ENCODE measurements at places on chromosomes 1 and 21.
A peak's percentile ranks its signal among the peaks of the same experiment; 100 is the strongest.

- no peak for DNase-seq
These were observed 71.0 kb upstream of the CYP2J2 start for GRCh38 chr1:59997479-59998115.

GRCh38 chr1:78360584-78360983 lies 130.2 kb upstream of the PTGFR start:
- no peak for DNase-seq

- DNase-seq: peak; percentile 18
These were observed 106.8 kb upstream of the CACHD1 start for GRCh38 chr1:64363111-64363510.

DNA sequence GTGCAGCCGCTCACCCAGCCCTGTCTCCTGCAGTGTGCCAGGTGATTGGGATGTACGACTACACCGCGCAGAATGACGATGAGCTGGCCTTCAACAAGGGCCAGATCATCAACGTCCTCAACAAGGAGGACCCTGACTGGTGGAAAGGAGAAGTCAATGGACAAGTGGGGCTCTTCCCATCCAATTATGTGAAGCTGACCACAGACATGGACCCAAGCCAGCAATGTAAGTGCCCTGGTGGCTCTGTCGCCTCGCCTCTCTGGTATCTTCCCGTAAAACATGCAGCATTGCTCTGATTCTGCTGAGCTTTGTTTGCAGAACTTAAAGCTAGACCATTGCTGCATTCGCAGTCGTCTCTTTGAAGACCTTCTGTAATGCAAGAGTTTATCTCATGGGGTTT lies 79.2 kb downstream of the ATP5PO start:
- DNase-seq: no peak

DNA sequence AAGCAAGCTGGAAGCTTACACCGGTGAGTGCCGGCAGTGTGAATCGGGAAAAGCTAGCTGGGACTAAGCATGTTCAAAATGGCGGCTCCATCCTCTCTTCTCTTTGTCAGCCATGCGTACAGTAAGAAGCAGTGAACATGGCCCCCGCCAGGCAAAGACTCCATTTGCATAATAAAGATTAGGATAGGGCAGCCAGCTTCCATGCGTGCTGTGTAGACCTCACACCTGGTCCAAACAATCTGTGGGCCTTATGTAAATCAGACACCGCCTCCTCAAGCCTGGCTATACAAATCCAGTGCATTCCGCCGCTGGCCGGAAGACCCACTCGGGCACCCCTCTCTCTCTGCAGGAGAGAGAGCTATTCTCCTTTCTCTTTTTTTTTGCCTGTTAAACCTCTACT lies 150.3 kb downstream of the TIAM1 start:
- no peak for DNase-seq

- DNase-seq: no peak
These were observed 47.9 kb upstream of the BCAR3 start for GRCh38 chr1:93729502-93729901.

DNA sequence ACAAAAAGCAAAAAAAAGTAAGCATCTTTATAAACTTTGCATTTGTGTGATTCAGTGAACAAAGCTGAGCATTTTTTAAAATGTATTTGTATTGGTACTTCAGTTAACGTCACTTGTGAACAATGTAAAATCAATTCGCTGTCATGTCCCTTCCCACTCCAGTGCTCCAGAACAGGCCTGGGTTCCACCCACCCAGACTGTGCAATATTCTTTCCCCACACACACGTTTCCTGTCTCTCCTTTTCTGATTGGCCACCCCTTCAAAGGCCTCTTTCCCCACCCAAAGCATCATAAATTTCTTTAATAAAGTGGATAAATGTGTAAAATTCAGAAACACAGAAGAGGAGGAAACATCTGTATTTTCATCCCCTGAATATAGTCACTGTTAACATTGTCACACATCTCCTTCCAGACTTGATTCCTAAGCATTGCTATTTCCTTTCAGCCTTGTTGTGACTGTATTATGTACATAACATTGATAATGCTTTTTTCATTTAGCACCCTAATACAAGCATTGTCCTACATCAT lies 12.0 kb downstream of the CLEC20A start:
- DNase-seq: no peak

- no peak for DNase-seq
These were observed 39.4 kb upstream of the BCL10 start for GRCh38 chr1:85315789-85316188.

DNA sequence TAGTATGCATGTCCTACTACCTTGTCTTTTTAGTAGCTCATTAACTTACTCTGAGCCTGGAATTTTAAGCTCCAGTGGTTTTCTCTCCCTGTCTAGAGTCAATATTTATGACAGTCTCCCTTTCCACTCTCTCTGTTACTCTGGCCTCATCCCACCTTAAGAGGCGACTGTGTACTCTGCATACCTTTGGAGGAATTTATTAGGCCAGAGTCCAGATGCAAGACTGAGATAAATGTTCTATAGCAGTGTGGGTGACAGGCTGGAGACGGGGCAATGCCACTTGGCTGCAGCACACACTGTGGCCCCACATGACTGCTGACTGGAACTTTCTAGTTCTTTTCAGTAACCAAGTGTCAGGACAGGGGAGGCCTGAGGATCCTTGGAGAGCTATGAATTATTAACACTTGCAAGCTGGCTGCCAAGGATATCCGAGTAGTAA lies 4.1 kb upstream of the PDZK1 start:
- no peak for DNase-seq

- DNase-seq: no peak
These were observed 66.1 kb upstream of the FAM3B start for GRCh38 chr21:41250519-41250918.

- peak; percentile 98 for DNase-seq
These were observed 118.5 kb downstream of the ESRRG start for GRCh38 chr1:216604771-216605170.

- no peak for DNase-seq
These were observed 89.6 kb downstream of the CCDC185 start for GRCh38 chr1:223482766-223483165.

DNA sequence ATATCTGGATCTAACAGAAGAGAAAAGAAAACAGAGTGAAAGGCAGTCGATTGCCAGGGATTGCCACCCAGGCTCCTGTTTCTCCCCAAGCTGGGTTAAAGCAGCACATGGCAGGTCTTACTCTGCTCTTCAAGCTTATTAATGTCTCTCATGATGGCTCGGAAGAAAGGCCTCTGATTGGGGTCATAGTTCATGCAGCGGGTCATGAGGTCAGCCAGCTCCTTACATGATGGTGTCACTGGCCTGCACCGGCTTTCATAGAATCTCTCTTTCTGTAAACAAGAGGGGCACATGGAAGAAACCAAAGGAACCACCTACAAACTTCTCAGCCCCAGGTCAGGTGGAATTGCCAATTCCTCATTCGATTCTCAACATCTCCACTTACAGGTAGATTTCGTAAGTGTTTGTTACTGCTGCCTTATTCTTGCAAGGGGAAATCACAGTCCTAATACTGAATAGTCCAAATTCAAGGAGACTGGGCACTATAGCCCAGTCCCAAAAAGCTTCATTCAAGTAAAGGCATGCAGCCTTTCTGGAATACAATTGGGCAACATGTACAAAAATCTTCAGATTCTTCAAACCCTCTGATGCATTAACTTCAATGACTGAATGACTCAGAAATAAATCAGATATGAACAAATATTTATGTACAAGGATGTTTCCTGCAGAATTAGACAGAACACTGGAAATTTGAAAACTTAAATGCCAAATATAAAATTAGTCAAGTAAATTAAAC lies 96.6 kb downstream of the RAVER2 start:
- no peak for DNase-seq

GRCh38 chr1:229230893-229231753 lies 39.8 kb upstream of the RAB4A start:
- DNase-seq: peak; percentile 65

GRCh38 chr1:232822530-232822929 lies 17.3 kb downstream of the MAP10 start:
- no peak for DNase-seq

- no peak for DNase-seq
These were observed 883.3 kb upstream of the TMPRSS15 start for GRCh38 chr21:19286876-19287275.

GRCh38 chr1:168032029-168032428 lies 95.2 kb upstream of the MPC2 start:
- DNase-seq: no peak

DNA sequence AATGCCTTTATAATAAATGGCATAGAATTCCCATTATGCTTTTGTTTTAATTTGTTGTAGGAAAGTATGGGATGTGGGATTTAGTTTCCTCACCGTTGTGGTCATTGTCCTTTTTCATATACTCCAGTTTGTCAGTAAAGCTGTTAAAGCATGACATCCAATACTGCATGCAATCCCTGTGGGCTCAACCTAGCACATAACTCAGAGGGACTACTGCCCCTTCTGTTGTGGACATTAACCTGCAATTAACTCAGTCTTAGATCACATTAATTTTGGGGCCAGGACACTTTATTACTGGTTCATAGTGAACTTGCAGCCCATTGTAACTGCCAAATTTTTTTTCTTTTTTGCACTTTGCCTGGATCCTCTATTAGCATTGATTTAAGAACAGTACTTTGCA lies 112.5 kb downstream of the DNM3 start:
- no peak for DNase-seq

DNA sequence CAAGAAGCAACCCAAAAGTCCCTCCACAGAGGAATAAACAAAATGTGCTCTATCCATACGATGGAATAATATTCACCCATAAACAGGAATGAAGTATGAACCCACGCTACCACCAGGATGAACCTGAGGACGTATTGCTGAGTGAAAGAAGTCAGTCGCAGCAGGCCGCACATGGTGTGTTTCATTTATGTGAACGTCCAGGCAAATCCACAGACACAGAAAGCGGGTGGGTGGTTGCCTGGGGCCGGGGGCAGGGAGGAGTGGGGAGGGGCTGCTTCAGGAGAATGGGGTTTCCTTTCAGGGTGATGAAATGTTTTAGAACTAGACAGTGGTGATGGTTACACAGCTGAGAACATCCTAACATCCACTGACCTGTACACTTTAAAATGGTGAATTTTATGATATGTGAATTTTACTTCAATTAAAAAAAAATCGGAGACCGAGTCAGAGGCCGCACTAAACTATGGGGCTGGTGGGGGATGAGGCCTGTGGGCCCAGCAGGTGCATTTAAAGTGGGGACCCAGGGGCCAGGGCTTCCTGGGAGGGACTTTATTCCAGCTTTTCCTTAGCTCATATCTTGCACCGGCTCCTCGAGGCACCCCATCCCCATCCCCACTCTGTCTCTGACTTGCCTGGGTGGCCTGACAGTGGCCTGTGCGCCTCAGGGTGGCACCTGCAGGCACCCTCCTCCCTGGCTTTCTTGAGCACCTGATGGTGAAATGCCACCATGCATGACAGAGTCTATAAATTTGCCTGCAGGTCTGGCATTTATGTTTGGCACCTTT lies 392.6 kb upstream of the VAMP3 start:
- no peak for DNase-seq

DNA sequence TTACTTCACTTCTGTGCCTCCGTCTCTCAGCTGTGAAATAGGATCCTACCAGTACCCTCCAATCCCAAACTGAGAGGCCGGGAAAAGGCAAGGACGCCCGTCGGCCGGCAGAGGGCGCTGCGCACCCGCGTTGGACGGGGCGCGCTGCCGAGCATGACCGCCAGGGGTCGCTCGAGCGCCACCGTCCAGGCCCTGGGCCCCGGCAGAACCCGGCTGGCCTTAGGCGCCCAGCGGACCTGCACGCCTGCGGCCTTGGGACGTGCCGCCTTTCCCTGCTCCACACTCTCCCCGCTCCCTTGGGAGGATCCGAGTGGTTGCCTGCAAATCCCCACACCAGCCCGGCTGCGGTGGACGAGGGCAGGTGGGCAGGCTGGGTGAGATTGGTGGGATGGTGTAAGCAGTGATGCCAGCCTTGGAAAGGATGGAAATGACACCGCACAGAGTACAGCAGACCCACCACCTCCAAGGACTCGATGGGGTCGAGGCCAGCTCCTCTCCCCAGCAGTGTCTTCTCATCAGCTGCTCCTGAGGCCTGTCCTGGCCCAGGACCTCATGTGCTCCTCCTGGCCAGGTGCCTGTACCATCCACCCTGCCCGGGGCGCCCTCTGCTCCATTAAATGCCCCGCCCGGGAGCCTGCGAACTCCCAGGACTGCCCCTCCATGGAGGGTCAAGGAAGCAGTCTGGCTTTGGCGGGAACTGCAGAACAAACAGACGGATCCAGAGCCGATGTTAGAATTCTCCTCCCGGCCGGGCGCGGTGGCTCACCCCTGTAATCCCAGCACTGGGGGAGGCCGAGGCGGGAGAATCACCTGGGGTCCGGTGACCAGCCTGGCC lies 47.4 kb upstream of the LBR start:
- peak; percentile 68 for DNase-seq

- DNase-seq: no peak
These were observed 4.8 kb downstream of the TBX19 start for GRCh38 chr1:168285521-168285790.

GRCh38 chr1:166490437-166490991 lies 323.7 kb upstream of the FAM78B start:
- no peak for DNase-seq

DNA sequence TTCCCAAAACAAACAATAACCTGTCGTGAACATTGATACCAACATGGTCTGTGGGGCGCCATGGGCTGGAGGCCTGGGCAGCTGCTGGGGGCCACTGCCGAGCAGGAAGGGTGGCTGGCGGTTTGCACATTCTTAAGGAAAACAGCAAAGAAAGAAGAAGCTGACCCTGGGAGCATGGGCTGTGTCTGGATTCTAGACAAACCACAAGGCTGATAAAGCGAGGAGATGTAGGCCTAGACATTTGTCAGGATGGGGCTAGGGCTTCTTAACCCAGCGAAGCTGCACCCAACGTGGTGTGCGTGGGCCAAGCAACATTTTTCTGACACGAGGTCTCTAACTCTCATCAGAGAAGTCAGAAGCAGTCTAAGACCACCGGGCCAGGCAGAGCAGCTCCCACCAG lies 322.1 kb upstream of the VAMP3 start:
- no peak for DNase-seq

GRCh38 chr1:96931136-96931535 lies 209.6 kb downstream of the PTBP2 start:
- DNase-seq: no peak

GRCh38 chr1:85450832-85451231 lies 14.1 kb downstream of the DDAH1 start:
- DNase-seq: no peak

DNA sequence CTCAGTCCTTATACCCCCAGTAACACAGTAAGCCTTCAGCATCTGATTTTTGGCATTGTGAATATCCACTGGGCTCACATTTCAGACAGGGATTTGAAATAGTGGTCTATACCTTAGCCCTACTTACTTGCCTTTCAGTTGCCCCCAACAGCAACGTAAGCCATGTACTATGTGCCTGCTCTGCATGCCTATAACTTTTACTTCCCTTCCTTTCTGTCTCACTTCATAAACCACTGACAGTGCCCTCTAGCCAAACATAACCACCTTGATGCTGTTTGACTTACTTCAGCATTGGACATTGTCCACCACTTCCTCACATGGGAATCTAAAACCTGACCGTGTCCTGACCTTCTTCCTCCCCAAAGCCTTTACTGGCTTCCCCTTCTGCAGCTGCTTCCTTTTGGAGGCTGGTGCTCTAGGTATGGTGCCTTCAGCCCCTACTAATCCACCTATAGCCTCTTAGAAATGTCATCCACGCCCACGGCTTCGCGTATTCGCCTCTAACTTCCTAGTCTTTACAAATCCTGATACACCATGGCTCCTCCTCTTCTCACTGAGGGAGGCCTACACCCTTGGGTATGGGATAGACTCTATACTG lies 3.6 kb upstream of the ZNF672 start:
- DNase-seq: no peak

Data from NCI-H2171 treated with DMSO at 0.1 percent for 48 hours (cell line).